ENCODE measurements at places on chromosomes 3 and 15. TPM values are rescaled to one million over a fixed set of nuclear protein-coding genes. Genes with fewer than 3 reads are reported as not detected.

AMOTL2 gene
- 0.10 TPM for polyA plus RNA-seq

TMC3 gene
- not detected for polyA plus RNA-seq

ADPRH gene
- polyA plus RNA-seq = 0.31 TPM

CADM2 gene
- polyA plus RNA-seq = not detected

CHRNA7 gene
- polyA plus RNA-seq = not detected

KLHL24 gene
- 57.8 TPM for polyA plus RNA-seq

ZNF639 gene
- 63.4 TPM for polyA plus RNA-seq

SAMD7 gene
- polyA plus RNA-seq = not detected

DNA sequence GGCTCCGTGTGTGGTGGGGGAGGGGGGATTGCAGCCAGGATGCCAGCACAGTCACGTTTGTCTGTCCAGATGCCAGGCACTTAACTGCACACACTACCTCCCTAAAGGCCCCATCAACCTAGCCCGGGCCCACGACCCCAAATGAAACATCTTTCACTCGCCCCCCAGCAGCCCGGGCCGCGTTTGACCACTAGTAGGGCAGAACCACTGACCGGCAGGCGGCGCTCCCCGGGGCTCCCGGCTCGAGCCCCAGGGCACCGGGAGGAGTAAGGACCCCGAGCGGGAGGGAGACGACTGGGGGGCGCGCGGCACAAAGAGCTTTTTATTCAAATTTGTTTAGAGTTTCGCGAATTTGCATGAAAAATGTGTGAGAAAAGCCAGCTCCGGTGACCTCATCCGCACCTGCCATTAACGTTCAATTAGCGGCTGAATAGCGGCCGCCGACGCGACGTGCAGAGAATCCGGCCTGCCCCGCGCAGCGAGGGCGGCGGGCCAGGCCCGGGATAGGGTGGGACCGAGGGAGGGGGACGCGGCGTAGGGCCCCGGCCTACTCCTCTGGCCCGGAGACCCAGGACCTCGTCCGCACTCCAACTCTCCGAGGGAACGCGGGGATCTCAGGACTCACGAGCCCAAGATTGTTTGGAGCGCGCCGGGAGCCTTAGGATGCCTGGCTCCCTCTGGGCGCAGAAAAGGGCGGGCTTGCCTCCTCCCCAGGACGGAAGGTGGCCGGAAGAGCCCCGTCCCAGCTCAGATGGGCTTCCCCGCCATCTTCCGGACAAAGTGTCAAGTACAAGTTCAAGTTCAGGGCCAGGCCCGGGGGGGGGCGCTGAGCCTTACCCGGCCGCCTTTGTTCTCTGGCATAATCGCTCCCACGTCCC is 64.9 kb upstream of the POLG start:
- H3K4me3 ChIP-seq = peak overlapping the region; percentile 58
- peaks cover 6% of the 10 kb centered on the region for H3K27me3 ChIP-seq
- no peaks in the 10 kb centered on the region for H3K36me3 ChIP-seq

- H3K36me3 ChIP-seq = no peaks in the 10 kb centered on the region
- H3K4me3 ChIP-seq = no peak overlapping the region
- H3K4me1 ChIP-seq = no peaks in the 10 kb centered on the region
- H3K27ac ChIP-seq = no peak overlapping the region
- H3K27me3 ChIP-seq = peaks cover 2% of the 10 kb centered on the region
- DNase-seq = no peak
Observed at GRCh38 chr3:128559486-128560225, 66.7 kb upstream of the GATA2 start.

DNA sequence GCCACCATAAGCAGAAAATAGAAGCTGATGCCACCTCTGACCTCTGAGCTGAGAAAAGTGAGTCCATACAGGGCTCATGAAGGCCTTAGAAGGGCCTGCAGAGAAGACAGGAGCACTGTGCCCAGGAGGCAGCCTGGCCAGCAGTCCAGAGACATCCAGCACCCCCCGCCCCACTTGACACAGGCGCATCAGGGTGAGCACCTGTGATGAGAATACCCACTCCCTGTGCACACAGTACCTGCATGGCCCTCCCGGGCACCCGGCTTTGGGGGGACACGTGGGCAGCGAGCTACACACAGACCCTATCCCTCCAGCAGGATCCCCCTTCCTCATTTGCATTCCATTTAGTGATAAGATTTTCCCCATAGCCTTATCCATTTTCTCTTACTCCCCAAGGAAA is 63.6 kb upstream of the NSMCE3 start:
- H3K27ac ChIP-seq = no peak overlapping the region
- H3K36me3 ChIP-seq = no peaks in the 10 kb centered on the region

DNA sequence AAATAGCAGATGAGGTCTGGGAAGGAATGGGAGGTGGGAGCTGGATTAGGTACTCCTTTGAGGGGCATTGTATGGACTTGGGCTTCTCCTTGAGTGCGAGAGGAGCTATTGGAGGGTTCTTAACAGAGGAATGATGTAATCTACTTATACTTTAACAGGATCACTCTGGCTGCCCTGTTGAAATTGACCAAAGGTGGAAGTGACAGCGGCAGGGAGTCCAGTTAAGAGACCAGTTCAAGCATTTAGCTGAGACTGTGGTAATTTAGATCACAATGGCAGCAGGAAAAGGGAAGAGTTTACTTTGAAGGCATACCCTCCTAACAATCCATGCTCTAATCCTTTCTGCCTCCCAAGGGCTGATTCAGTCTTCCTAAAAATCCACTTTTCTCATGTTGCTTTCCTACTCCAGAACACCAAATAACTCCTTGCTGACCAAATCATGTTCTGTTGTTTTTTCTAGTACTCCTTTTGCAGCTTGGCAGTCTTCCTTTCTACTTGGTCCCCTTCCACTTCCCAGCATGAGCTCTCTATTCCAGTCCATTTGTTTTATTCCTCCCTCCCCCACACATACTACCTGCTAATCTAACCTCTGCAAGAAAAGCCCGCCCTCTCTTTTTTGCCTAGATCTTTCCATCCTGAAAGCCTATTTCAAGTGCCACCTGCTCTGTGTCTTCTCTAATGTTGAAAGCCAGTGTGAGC is 139.4 kb downstream of the NECTIN3 start:
- DNase-seq = no peak
- no peaks in the 10 kb centered on the region for H3K36me3 ChIP-seq
- H3K4me1 ChIP-seq = no peaks in the 10 kb centered on the region
- no peak overlapping the region for H3K27ac ChIP-seq

DNA sequence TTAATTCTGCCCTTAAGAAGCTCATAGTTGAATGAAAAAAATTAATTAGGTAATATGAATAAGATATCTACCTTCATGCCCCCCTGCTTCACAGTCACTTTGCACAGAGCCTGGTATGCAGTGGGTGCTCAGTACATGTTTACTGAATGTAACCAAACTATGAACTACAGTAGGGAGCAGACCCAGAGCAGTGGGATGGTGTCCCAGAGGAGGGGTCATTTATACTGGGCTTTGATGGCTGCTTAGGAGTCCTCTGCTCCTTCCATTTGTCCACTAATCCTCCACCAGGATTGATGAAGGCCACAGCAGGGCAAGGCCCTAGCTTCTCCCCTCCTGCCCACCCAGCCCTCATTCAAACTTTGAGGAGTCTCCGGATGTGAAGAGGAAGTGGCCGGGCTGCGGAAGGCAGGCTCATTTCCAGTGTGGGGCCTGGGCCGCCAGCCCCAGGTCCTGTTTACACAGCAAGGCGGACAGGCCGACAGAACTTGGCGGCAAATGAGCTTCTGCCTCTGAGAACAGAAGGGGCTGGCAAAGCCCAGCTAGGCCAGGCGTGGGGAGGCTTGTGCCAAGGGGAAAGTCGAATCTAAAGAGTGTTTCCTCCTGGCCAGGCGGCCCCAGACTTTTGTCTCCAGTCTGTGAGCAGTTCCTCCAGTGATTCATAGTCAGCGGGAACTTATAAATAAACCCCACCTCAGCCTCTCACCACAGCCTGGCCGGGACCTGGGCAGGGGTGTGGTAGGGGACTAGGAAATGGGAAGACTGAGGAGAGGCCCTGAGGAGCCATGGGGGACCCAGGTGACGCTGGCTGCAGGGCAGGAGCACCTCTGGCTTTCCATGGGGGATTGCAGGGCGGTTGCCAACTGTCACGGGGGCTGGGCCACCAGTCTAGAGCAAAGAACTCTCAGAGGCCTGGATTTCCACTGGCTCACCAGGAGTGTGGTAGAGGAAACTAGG is 51.6 kb upstream of the LCTL start:
- H3K27ac ChIP-seq = no peak overlapping the region
- no peak for DNase-seq
- H3K27me3 ChIP-seq = no peaks in the 10 kb centered on the region
- no peaks in the 10 kb centered on the region for H3K36me3 ChIP-seq
- no peak overlapping the region for H3K4me3 ChIP-seq
- no peaks in the 10 kb centered on the region for H3K4me1 ChIP-seq

GRCh38 chr15:90001683-90002427 is 731 bp downstream of the ZNF710 start:
- no peaks in the 10 kb centered on the region for H3K36me3 ChIP-seq
- peak overlapping the region; percentile 61 for H3K27ac ChIP-seq
- H3K27me3 ChIP-seq = no peaks in the 10 kb centered on the region
- peaks cover 8% of the 10 kb centered on the region for H3K4me1 ChIP-seq
- no peak overlapping the region for H3K4me3 ChIP-seq

DNA sequence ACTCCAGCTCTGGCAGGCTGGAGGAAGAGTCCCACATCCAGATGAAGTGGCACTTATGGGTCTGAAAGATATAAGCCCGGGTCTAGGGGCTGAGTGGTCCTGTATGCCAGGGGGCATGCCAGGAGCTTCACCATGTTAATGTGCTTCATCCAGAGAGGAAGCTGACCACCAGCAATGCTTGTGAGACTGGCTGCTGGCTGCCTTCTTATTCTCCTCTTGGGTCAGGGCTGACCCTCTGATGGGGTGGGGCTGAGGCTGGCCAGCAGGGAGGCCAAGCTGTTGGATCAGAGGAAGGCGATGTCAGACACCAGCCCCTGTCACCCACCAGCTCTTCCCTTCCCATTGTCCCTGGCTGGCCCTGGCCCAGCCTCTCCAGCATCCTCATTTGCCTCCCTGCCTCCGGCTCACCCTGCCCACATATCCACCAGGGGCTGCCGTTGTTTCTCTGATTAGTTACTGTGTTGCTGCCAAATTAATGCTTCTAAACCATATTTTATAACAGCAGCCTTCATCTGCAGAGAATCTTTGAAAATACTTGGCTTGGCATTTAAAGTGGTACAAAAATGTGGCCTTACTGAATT is 20.4 kb upstream of the PSTPIP1 start:
- no peak overlapping the region for H3K27ac ChIP-seq
- H3K27me3 ChIP-seq = no peaks in the 10 kb centered on the region
- H3K36me3 ChIP-seq = no peaks in the 10 kb centered on the region
- no peak overlapping the region for H3K4me3 ChIP-seq
- no peak for DNase-seq

DNA sequence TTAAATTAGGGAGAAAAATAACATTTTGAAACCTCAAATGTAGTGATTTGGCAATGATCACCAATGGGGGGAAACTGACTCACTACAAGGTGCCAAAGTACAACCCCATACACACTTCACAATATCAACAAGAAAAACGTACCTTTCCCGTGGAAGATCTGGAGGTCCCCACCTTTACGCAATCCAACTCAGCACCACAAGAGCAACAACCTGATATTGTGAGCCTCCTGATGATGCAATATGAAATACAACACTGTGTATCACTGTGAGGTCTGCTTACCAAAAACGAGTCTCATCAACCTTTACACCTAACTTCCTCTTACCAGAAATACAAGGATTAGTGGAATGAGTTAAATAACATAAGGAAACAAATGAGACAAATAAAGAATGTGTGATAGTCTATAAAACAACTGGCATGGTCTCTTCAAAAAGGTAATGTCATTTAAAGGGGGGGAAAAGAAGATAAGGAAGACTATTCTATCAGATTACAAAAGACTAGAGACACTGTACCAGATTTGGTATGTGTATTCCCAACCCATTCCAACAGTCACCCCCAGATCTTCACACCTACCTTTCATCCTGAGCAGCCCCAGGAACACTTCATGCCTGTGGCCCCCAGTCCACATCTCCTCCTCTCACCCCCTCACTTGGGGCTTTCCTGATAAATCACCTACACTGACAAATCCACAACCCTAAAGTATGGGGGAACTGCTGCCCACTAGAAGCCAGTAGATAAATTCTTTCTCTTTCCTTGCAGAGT is 27.7 kb downstream of the DLG1 start:
- no peak overlapping the region for H3K4me3 ChIP-seq
- H3K36me3 ChIP-seq = no peaks in the 10 kb centered on the region
- no peak overlapping the region for H3K27ac ChIP-seq

- no peak for DNase-seq
- no peaks in the 10 kb centered on the region for H3K4me1 ChIP-seq
- H3K27ac ChIP-seq = no peak overlapping the region
- no peak overlapping the region for H3K4me3 ChIP-seq
- H3K36me3 ChIP-seq = no peaks in the 10 kb centered on the region
- no peaks in the 10 kb centered on the region for H3K27me3 ChIP-seq
Observed at GRCh38 chr15:76576523-76577279, 240.1 kb downstream of the ISL2 start.

- no peaks in the 10 kb centered on the region for H3K27me3 ChIP-seq
- H3K36me3 ChIP-seq = no peaks in the 10 kb centered on the region
- no peak for DNase-seq
Observed at GRCh38 chr15:49669288-49669687, 48.4 kb downstream of the DTWD1 start.

Measured in naive thymus-derived CD4-positive, alpha-beta T cell (primary cell).